ENCODE measurements at places on chromosomes 12 and 14.

- no peak for DNase-seq
Observed at GRCh38 chr12:62694632-62695031, 228.0 kb downstream of the MON2 start.

DNA sequence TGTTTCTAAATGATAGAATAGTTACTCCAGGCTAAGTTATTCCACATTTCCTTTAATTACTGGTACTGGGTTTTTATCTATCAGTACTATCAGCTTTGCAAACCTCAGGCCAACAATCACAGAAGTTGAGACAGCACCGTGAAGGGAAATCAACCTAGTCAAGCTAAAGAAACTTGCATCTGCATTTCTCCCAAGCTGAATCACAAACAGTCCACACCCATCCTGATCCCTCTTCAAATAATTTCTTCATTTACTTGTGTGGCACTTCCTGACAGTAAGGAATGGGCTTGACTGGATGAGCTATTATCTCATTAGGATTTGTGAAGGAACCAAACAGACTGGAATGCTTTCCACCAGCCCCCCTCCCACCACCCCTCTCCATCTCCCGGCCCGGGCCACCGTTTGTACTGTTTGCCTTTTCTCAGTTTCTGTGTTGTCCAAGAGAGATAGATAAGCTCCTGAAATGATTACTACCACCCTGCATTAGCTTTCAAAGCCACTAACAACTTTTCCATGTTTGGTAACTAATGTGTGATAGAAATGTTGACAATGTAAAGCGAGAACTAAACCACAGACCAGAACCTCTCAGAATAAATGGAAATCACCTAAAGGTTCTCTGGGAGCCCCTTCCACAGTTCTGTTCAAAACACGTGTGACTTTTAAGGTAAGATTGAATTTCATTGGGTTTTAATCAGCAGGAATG, 236.3 kb downstream of the SLC25A21 start:
- DNase-seq = no peak

DNA sequence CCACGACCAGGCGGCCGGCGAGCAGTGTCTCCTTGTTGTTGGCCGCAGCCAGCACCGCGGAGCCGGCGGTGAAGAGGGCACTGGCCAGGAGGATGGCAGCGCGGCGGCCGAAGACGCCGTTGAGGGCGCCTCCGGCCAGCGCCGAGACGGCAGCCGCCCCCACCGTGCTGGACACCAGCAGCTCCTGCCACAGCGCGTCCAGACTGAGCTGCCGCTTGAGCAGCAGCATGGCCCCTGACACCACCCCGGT, 691 bp downstream of the SLC2A13 start:
- no peak for DNase-seq

- DNase-seq = no peak
Observed at GRCh38 chr14:72604133-72604532, 289.8 kb downstream of the DPF3 start.

- peak; percentile 40 for DNase-seq
Observed at GRCh38 chr14:70086685-70087379, 101.9 kb downstream of the SLC8A3 start.

DNA sequence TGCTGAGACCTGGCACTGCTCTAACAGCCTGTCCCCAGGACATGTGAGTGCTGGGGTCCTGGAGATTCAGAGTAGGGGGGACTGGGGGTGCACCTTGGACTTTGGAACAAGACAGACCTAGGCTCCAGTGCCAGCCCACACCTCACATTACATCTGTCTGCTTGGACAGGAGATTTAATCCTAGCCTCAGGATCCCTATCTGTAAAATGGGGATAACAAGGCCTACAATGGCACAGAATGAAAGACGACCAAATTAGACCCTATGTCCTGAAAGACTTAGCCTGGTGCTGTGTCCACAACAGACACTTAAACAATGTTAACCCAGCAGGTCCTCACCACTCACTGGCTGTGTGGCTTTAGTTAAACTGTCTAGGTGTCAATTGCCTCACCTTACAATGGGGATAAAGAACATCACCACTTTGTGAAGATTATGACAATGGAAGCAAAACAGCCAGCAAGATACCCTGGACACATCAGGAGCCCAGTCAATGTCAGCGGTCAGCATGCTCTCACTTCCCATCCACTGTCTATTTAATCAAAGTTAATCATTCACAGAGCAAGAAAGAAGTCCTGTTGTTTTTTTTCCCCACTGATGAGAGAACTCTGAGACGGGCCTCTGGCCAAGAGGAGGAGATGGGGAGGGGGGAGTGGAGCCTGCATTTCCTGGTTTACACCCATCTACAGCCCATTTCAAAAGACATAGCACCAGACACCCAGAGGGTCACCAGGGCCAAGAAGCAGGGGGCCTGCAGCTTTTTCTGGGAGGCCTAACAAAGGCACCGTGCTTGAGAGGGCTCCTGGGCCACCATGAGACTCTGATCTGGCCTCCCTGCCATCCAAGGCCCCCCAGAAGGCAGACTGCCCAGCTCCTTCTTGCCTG, 40.6 kb downstream of the ACTN1 start:
- DNase-seq = no peak

- no peak for DNase-seq
Observed at GRCh38 chr14:88316521-88316920, 6.5 kb downstream of the KCNK10 start.

DNA sequence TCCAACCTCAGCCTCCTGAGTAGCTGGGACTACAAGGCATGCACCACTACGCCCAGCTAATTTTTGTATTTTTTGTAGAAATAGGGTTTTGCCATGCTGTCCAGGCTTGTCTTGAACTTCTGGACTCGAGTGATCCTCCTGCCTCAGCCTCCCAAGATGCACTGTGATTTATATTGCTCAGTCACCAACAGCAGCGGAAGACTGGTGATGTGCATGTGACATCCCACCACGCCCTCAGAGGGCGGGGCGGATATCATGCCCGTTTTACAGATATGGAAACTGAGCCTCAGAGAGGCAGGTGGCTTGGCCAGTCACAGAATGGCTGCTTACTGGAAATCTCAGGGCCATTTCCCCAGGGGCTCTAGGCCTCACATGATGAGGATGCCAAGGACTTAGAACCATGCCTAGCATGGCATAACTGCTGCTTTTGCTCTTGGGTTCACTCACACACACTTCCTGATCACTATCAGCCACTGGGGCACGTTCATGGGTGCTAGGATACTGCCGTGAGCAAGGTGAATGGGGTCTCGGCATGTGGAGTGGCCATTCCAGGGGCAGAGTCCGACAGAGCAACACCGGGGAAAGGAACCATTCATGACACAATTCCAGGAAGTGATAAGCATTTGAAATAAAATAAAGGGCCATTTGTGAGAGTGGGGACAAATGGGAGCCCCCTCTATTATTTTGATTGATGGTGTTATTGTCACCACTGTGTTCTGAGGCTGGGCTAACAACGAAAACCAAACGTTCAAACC, 31.9 kb downstream of the RBM19 start:
- no peak for DNase-seq

- DNase-seq = no peak
Observed at GRCh38 chr12:4505376-4505986, 33.2 kb upstream of the RAD51AP1 start.

- no peak for DNase-seq
Observed at GRCh38 chr14:50035214-50035613, 81.2 kb downstream of the VCPKMT start.

GRCh38 chr14:58244556-58245387, at the start of gene PSMA3:
Gene PSMA3, plus strand, starts transcription at chr14:58244843. Its CDS starts 78 bp downstream, at chr14:58244921.
- peak; percentile 97 for DNase-seq

DNA sequence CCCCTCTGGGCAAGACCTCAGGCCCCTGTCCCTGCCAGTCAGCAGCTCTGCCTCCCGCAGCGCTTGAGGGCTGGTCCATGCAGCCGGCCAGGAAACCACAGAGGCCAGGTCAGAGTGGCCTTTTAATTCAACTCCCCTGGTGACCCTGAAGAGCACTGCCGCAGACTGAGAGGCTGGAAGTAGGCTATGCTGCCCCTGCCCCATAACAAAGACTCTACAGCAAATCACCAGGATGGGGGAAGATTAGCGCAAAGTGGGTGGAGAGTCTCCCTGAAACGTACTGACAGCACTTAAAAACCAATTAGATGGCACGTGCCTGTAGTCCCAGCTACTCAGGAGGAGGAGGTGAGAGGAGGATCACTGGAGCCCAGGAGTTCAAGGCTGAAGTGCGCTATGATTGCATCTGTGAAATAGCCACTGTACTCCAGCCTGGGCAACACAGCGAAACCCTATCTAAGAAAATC, 70.5 kb downstream of the ITPK1 start:
- no peak for DNase-seq

DNA sequence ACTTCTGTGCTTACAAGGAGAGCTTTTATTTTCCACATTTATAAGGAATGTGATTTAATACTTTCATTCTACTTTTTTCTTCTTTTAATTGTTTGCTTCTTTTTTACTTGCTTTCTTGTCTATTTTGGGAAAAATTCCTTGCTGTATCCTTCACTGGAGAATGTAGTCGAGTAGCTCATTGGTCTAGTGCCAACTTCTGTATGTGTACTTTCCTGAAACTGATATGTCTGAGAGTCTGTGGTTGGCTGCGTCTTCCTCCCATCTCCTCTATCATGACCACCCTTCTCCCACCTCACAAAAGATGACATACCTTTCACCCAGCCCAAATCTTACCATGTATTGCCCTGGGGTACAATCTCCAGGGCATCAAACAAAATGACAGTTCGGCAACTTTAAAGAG, 51.8 kb downstream of the MSRB3 start:
- DNase-seq = no peak

- no peak for DNase-seq
Observed at GRCh38 chr12:105977236-105977635, 161.5 kb downstream of the NUAK1 start.

GRCh38 chr12:101117842-101118241, 92.2 kb downstream of the SLC5A8 start:
- no peak for DNase-seq

DNA sequence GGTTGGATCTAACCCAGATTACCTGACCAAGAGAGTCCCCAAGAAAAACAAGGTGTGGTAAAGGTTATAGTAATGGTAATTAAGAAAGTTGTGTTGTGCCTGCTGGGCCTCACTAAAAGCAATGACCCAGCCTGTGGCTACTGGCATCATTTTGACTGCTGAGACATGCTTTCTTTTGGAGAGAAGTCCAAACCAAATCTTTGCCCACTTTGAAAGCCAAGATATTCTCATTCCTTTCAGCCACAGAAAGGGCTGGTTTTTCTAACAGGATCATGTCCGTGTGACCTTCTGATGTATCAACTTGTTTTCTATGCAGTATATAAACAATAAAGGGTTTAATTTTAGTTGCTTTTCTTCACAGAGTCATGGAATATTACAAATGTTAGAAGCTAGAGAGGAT, 388.6 kb downstream of the RAD51B start:
- DNase-seq = no peak

GRCh38 chr14:77378701-77379100, 1.5 kb downstream of the SAMD15 start:
- DNase-seq = no peak

DNA sequence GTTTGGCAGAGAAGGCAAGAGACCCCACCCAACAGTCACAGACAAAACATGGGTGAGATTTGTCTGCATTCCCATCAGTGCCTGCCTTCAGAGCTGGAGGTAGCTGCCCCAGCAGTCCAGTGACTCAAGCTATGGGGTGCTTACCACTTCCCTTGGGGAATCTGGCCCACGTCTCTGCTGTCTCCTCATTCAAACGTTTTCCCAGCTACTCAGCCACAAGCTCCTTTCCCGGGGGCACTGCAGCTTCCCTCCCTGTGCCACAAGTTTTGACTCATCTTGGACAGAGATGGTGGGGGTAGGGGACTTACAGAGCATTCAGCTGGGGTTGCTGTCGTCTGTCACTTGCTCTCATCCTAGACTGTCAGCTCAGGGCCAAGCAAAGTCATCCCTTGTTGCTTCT, 66.6 kb downstream of the FBXL14 start:
- no peak for DNase-seq

GRCh38 chr12:98483621-98484503, 31.5 kb upstream of the TMPO start:
- no peak for DNase-seq

GRCh38 chr14:93688239-93688666, 100.0 kb downstream of the PRIMA1 start:
- no peak for DNase-seq

DNA sequence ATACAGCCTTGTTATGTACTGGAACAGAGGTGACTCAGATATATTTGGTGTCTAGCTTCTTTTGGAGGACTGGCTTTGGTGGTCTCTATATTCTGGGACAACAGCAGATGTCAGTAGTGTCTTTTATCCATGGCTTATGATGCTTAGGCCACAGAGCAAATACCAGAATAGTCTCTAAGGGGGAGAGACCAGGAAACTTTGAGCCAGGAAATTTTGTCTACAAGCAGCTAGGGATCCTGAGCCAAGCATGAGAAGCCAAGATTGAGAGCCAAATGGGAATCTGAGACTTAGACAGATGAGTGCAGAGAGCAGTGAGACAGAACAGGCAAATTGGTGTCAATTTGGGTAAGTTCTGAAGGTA, 28.4 kb upstream of the PTPRR start:
- no peak for DNase-seq

- DNase-seq = no peak
Observed at GRCh38 chr12:121786440-121786825, 7.1 kb downstream of the RHOF start.

- no peak for DNase-seq
Observed at GRCh38 chr14:88270776-88271175, 52.3 kb downstream of the KCNK10 start.

GRCh38 chr14:100835548-100836310, 9.8 kb downstream of the MEG3 start:
- DNase-seq = no peak

DNA sequence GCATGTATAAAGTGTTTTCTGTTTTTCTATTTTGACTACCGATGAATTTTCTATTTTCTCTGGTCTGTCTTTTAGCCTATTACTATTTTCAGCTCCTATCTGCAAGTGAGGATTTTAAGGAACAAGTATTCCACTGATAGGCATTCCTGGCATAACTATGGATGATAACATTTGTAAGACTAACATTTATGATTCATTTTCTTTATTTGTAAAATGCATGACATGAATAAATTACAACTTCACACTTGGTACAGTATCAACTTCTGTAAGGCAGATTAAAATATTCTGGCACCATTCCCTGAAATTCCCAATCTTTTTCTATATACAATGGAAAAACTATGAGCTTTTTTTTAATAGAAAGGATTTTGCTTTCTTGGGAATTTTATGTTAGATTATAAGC, 121.0 kb upstream of the GARIN2 start:
- no peak for DNase-seq

DNA sequence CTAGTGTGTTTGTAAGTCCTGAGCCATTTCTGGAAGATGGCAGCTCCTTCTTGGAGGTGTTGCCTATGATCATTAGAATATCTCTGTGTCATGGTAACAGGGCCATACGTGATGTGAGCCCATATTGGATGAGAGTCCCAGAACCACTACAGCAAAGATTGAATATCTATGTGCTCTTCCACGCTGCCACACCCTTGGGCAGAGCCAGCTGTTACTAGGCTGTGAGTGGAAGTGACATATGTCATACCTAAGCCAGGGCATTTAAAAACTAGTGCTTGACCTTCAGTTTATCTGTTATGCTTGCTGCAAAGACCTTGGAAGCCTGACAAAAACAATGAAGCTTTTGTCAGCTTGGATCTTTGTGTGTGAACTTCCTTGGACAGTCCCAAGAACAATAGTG, 495.1 kb upstream of the CCDC196 start:
- no peak for DNase-seq

GRCh38 chr14:75411214-75411540, 16.6 kb upstream of the JDP2 start:
- peak; percentile 60 for DNase-seq

- no peak for DNase-seq
Observed at GRCh38 chr12:112367965-112368364, 14.3 kb downstream of the HECTD4 start.

Measured in NCI-H1417 treated with DMSO at 0.1 percent for 48 hours (cell line).